Uterus (tissue), 4 donors: ENCODE measurements at places on chromosomes 12 and 14. TPM values are rescaled to one million over a fixed set of nuclear protein-coding genes. Genes with fewer than 3 reads are reported as not detected.

- H3K27ac ChIP-seq = no peak overlapping the region
- H3K4me3 ChIP-seq = no peak overlapping the region
- H3K36me3 ChIP-seq = no peaks in the 10 kb centered on the region
- DNase-seq = no peak
- H3K27me3 ChIP-seq = no peaks in the 10 kb centered on the region
Observed at GRCh38 chr12:23008623-23009022, 383.7 kb downstream of the ETNK1 start.

DNA sequence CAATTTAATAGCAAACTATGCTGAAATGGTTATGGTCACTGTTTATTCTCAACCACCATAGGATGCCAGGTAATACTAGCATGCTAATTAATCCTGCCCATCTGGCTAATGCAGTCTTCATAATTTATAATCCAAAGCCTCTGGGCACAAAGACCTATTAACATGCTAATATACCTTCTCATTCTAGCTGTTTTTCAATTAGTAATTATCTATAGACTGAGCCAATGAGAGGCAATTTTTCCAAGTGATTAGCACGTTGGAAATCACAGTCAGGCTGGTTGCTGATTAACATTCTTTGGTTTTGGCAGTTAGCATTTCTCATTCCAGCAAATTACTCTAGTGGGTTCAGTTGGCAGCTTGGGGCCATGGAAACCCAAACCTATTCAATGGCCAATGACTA is 357.2 kb downstream of the SEC23A start:
- no peaks in the 10 kb centered on the region for H3K4me1 ChIP-seq
- H3K27me3 ChIP-seq = no peaks in the 10 kb centered on the region
- DNase-seq = no peak
- H3K27ac ChIP-seq = no peak overlapping the region

DNA sequence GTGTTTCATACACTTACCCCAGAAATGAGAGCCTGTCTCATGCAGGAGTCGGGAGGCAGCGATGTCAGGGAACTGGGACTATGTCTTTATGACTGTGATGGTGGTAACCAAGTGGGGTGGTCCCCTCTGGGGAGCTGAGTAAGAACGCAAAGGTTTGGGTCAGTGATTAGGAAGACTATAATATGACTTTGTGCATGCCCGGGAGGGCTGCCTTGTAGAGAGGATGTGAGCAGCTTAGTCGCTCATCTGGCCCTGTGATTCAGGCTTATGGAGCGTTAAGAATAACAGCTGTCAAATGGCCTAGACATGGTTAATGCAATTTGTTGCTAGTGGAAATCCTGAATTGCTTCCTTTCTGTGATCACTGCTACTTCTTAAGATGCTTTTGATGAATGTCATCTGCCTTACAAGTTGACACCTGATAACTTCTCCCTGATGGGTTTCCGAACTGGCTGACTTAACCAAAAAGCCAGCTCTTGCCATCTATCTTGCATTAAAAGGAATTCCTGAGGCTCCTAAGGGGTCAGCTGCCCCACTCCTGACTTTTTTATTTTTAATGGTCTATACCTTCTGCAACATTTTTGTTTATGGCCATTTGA is 35.4 kb upstream of the AACS start:
- H3K27ac ChIP-seq = no peak overlapping the region
- no peak for DNase-seq
- H3K4me1 ChIP-seq = no peaks in the 10 kb centered on the region

DNA sequence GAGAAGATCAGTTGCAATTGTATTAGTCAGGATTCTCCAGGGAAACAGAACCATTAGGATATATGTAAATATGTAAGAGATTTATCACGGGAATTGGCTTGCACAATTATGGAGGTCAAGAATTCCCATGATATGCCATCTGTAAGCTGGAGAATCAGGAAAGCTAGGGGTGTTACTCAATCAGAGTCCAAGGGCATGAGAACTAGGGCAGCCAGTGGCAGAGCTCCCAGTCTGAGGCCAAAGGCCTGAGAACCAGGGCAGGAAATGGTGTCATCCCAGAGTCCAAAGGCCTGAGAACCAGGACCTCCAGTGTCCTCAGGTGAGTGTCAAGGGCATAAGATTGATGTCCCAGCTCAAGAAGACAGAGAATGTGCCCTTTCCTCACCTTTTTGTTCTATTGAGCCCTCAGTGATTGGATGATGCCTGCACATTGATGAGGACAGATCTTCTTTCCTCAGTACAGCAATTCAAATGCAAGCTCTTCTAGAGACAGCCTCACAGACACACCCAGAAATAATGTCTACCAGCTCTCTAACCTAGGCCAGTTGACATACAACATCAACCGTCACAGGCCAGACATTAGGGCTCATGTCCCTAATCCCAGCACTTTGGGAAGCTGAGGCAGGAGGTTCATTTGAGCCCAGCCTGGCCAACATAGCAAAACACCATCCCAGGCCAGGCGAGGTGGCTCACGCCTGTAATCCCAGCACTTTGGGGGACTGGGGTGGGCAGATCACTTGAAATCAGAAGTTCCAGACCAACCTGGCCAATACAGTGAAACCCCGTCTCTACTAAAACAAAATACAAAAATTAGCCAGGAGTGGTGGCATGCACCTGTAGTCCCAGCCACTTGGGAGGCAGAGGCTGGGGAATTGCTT is 34.9 kb upstream of the ZNF740 start:
- DNase-seq = no peak
- no peak overlapping the region for H3K27ac ChIP-seq
- no peaks in the 10 kb centered on the region for H3K36me3 ChIP-seq
- H3K27me3 ChIP-seq = no peaks in the 10 kb centered on the region
- no peaks in the 10 kb centered on the region for H3K4me1 ChIP-seq

The SMCO2 gene
- not detected for total RNA-seq

The PRIMA1 gene
- 2.9 TPM for total RNA-seq
